ENCODE measurements at places on chromosomes 2 and 18.
A peak's percentile ranks its signal among the peaks of the same experiment; 100 is the strongest.

DNA sequence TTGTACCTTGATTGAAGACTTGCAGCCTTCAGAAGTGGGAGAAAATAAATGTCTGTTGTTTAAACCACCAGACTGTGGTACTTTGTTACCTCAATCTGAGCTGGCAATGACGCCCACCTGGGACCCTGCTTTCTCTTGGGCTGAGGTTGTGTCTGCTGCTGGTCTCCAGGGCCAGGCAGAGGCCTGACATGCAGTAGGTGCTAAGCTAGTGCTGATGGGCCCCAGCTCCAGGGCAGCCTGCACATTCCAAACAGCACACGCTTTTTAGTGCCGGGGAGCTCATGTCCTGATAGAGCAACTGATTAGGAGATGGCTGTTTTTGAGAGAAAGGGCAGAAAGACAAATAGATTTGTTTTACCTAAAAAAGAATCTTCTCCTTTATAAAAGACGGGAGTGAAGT lies 664.0 kb upstream of the HS6ST1 start:
- DNase-seq = no peak

- no peak for DNase-seq
These were observed 942.2 kb downstream of the CNTNAP5 start for GRCh38 chr2:124967325-124967724.

DNA sequence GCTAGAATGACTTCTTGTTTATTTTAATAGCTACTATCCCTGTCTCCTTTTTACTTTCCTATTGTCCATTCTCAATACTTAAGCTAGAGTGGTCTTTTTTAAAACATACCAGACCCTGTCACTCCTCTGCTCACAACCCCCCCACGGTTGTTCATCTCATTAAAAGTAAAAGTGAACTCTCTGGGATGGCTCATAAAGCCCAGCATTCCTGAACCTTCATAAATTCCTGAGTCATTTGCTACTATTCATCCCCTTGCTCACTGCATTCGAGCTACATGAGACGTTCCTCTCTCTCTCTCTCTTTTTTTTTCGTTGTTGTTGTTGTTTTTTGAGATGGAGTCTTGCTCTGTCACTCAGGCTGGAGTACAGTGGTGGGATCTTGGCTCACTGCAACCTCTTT lies 148.7 kb upstream of the DSEL start:
- DNase-seq = no peak

DNA sequence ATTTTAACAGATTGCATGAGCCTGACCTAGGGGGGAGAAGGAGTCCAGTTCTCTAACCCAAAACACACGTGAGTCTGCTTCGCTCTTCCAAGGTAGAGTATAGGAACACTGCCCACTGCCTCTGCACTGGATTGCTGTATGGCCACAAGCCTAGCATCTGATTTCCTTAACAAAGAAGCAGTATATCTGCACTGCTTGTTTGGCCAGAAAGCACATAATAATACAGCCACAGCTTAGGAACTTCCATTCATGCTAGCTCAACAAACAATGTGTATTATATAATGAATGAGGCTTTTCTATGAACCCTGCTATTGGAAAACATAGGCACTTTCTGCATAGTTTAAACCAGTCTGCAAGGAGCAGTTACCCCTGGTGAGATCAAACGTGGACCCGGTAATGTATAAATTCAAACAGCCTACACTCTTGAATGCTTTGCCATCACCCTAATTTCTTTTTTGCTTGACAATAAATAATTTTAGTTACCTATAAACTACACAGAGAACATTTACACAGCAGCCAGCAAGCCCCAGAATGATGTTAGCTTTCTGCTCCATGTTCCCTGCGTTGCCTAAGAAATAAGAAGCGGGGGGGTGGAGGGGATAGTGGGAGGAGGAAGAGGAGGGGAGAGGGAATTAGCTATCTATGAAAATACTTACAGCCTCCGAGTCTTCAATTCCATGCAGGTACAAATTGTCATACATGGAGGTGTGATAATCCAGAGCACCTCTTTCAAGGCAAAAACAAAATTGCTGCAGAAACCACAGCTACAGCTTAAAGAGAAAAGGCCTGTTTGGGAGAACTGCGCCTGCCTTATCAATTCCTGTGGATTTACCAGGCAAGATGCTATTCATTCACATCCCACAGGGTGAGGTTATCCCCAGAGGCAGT lies 125.6 kb downstream of the CACNB4 start:
- no peak for DNase-seq

DNA sequence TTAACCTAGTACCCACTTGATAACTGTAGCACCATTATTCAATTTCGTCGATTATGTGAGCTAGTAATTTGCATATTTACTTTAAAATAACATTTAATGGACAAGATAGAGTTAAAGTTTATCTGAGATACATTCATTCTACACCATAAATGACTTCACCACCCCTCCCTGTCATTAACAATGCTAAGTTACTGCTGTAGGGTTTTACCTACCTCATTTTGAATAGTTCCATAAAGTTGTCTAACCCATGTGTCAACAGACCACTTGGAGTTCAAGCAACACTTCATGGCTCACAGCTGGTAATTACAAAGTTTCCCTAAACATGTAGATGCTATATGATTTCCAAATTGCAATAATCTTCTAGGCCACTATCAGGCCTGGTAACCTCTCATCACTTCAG lies 127.4 kb upstream of the CYP26B1 start:
- DNase-seq = no peak

GRCh38 chr18:73733806-73734314 lies 413.8 kb downstream of the FBXO15 start:
- DNase-seq = no peak

DNA sequence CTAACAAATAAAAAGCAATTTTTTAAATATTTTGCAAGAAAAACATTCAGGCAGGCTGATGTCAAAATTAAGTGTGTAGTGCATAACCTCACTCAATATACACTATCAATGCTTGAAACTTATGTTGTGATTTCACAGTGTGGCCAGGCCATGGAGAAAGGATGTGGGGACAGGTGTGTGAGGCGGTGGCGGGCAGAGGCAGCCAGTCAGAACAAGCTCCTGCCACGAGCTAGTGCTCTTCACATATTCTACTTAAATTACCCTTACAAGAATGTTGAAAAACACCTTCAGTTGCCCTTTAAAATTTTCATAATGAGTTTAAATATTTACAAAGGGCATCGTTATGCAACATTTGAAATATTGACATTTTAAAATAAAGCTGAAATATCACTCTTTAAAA lies 43.2 kb downstream of the CYB5A start:
- DNase-seq = no peak

DNA sequence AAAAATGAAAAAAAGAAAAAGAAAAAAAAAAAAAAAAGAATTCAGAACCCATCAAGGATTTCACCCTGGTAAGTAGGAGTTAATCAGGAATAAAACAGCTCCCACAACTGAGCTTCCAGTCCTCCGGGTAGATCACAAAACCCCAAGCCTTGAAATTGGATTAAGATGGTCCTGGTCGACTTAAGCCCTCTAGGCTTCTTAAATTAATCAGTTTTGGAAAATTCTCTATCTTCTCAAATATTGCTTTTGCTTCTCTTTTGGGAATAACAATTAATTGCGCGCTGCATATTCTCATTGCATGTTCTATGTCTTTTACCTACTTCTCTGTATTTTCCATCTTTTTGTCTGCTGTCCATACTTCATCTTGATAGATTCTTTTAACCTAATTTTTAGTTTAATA lies 348.0 kb upstream of the MEX3C start:
- peak; percentile 30 for DNase-seq

DNA sequence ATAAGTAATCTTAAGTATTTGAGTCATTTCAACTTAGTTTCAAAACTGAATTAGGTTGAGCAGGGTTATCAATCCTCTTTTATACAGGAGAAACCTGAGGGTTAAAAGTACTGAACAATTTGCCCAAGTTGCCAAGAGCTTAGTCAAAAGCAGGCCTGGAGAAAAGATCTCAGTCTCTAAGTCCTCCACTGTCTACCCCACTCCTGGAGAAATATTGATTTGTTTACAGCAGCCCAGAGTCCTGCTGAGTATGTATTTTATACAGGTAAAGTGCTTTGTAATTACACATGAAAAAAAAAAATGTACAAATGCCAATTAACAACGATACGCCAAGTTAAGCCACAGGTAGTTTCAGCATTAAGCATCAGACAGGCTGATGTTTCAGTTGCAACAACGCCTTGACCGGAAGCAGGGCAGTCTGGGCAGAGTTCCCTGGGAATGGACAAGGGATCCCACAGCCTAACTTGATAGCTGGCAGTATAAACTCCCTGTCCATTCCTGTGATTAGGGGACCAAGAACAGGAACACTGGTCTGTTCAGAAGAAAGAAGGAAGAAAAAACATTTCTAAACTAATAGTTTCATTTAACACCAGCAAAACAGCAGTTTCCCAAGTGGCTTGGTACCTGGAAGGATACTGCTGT lies 132.9 kb downstream of the MYO5B start:
- no peak for DNase-seq

GRCh38 chr2:200454927-200455801 lies 54.7 kb downstream of the KCTD18 start:
- DNase-seq = no peak

DNA sequence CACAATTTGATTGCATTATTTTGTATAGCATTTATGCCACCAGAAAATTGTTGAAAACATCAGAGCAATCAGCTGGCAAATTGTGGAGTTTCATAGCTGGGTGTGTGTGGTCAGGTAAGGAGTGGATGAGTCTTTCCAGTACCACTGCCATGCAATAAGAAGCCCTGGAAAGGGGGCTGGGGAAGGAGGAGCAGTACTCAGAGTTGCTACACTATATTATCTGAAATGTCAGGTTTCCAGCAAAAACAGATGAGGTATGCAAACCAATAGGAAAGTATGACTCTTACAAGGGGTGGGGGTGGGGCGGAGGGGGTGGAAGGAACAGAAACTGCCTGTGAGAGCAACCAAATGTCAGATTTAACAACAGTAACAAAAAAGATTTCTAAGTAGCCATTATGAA lies 112.2 kb downstream of the SOS1 start:
- no peak for DNase-seq

- DNase-seq = no peak
These were observed 287.0 kb upstream of the ZC3H15 start for GRCh38 chr2:186199029-186199428.

- DNase-seq = no peak
These were observed 18.2 kb downstream of the ACSL3 start for GRCh38 chr2:222878877-222879603.

- DNase-seq = no peak
These were observed 673.0 kb downstream of the ARHGAP15 start for GRCh38 chr2:143802242-143802641.

DNA sequence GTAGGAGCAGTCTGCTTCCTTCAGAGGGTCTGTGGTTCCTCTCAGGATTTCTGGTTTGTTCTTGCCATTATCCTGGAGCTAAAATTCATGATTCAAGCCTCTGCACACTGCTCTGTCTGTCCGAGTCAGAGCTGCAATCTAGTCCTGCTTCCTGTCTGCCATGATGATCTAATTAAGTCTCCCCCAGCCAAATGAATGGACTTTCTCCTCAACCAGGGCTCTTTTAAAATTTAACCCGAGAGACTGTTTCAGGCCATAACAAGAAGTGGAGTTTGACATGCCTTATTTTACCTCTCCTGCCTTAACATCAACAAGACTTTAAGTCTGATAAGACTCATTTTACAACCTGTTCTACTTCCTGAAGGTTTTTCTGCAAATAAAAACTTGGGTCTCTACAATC lies 1009.6 kb upstream of the DDX18 start:
- DNase-seq = no peak

DNA sequence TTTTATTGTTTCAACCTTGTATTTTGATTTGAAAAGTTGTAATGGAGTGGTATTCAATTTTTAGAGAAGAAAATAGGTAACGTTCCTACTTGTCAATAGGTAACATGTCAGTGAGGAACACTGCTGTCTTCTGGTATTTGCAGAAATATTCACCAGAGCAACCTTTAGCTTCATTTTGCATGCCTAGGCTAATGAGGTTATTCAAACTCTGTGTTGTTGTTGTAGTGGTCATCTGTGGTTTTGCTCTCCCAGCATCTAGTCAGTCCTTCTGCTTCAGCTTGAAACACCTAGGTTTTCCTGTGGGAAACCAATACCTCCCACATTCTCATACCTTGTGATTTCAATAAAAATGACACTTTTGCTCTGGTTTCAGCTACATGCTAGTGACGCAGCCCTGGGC lies 98.4 kb downstream of the LYPD6 start:
- no peak for DNase-seq

- DNase-seq = no peak
These were observed 64.8 kb downstream of the ATF2 start for GRCh38 chr2:175103191-175103590.

GRCh38 chr2:86305915-86306254 lies 31.5 kb downstream of the REEP1 start:
- DNase-seq = no peak

GRCh38 chr2:193518041-193518817 lies 1323.5 kb upstream of the TMEFF2 start:
- DNase-seq = no peak

DNA sequence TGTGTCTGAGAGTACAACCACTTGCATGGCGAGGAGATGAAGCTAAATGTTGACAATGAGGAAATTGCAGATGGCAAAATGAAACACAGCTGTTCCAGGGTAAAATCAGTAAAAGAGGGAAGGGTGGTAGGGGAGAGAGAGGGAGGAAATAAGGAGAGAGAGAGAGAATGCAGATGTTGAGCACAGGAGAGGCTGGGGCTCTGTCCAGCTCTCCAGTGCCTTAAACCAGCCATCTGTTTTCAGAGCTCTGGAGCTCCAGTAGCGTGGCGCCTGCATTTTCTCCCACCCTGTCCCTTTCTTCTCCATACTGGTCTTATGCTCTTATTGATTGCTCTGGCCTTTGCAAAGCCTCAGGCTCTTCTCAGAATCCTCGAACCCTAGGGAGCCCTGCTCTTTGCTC lies 52.7 kb upstream of the BOD1L2 start:
- no peak for DNase-seq

- no peak for DNase-seq
These were observed 3.8 kb downstream of the LIPT1 start for GRCh38 chr2:99158599-99158998.

GRCh38 chr2:135585586-135585985 lies 54.3 kb downstream of the R3HDM1 start:
- DNase-seq = no peak

DNA sequence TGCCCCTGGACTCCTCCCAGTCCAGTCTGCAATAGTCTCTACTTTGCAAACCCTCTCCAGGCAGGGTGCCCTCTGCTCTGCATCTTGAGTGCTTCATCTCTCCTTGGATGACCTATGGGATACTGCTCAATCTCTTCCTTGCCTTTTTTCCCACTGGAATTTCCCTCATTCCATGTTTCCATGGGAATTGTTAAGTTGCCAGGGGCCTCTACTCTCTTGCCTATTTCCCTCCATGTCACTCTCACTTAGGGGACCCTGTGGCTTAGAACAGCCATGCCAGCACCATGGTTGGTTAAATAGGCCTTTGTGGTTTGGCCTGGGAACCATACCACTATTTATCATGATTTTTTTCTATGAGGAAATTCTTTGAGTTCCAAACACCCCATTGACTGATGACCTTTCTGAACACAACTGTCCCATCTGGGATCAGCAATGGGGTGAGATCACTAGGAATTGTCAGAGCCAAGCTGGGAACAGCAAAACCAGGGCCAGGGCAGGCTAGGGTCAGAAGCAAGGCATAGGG lies 91.4 kb upstream of the RBMS1 start:
- no peak for DNase-seq

Measured in WERI-Rb-1 (cell line).